Activated CD4-positive, alpha-beta T cell treated with anti-CD3 and anti-CD28 coated beads, Interleukin-2, amount 10 ng/mL, durations not matched to agents 24 days and 14 days (primary cell): ENCODE measurements at places on chromosomes 5 and 9. TPM values are rescaled to one million over a fixed set of nuclear protein-coding genes. Genes with fewer than 3 reads are reported as not detected.

GRCh38 chr9:18768951-18769622 lies 263.9 kb downstream of the SAXO1 start:
- H3K27ac ChIP-seq: no peak overlapping the region
- no peaks in the 10 kb centered on the region for H3K4me1 ChIP-seq
- no peak overlapping the region for H3K4me3 ChIP-seq
- DNase-seq: no peak

DNA sequence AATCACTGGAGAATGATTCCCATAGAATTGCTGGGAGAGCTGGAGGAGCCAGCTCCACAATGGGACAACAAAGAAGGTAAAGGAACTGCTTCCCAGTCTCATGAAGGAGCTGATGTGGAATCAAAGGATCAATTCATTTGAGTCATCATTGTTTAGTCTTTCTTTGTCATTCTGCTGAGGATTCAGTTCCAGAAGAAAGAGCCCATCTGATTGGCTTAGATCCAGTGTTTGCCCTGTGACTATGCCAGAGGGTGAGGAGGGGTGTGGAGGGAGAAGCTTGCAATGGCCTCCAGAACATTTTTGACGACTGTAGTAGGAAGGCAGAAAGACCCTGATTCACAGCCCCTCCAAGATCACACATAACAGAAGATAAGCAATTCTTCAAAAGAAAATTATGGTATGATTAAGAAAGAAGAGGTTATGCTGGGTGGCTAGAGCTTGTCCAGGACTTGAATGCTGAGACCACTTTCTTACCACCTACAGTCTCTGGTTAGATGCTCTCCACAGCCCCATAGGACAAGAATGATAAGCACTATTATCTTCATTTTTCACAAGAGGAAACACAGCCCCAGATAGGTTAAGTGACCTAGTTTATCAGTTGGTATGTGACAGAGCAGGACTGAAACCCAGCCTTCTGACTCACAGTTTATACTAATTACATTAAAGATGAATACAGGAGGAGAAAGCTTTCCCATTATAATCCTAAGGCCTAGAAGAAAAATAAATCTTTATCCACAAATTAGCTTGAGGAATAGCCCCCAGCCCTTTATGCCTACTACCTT lies 363.1 kb downstream of the PRELID2 start:
- no peaks in the 10 kb centered on the region for H3K36me3 ChIP-seq
- DNase-seq: no peak
- H3K27ac ChIP-seq: no peak overlapping the region
- no peak overlapping the region for H3K4me3 ChIP-seq
- H3K4me1 ChIP-seq: no peaks in the 10 kb centered on the region
- H3K27me3 ChIP-seq: no peaks in the 10 kb centered on the region

- DNase-seq: no peak
- H3K4me1 ChIP-seq: peaks cover 8% of the 10 kb centered on the region
- peaks cover 33% of the 10 kb centered on the region for H3K36me3 ChIP-seq
- no peak overlapping the region for H3K27ac ChIP-seq
- no peak overlapping the region for H3K4me3 ChIP-seq
Measured at GRCh38 chr9:96486386-96487028, 36.5 kb downstream of the HABP4 start.

- DNase-seq: no peak
- H3K36me3 ChIP-seq: no peaks in the 10 kb centered on the region
- H3K27me3 ChIP-seq: no peaks in the 10 kb centered on the region
- no peak overlapping the region for H3K27ac ChIP-seq
- no peak overlapping the region for H3K4me3 ChIP-seq
Measured at GRCh38 chr5:68562308-68562707, 346.8 kb downstream of the PIK3R1 start.

The OSTF1 gene
- 41.5 and 42.4 TPM in 2 replicates for total RNA-seq

- no peak overlapping the region for H3K27ac ChIP-seq
- DNase-seq: no peak
- H3K4me3 ChIP-seq: no peak overlapping the region
- H3K4me1 ChIP-seq: no peaks in the 10 kb centered on the region
- H3K27me3 ChIP-seq: no peaks in the 10 kb centered on the region
Measured at GRCh38 chr9:102795532-102795931, 199.6 kb upstream of the CYLC2 start.

GRCh38 chr9:98007251-98007928 lies 24.2 kb downstream of the ANP32B start:
- peaks cover 77% of the 10 kb centered on the region for H3K36me3 ChIP-seq
- no peak for DNase-seq
- H3K4me1 ChIP-seq: peaks cover 29% of the 10 kb centered on the region
- H3K27ac ChIP-seq: peak overlapping the region; percentile 73
- H3K4me3 ChIP-seq: no peak overlapping the region
- H3K27me3 ChIP-seq: no peaks in the 10 kb centered on the region

DNA sequence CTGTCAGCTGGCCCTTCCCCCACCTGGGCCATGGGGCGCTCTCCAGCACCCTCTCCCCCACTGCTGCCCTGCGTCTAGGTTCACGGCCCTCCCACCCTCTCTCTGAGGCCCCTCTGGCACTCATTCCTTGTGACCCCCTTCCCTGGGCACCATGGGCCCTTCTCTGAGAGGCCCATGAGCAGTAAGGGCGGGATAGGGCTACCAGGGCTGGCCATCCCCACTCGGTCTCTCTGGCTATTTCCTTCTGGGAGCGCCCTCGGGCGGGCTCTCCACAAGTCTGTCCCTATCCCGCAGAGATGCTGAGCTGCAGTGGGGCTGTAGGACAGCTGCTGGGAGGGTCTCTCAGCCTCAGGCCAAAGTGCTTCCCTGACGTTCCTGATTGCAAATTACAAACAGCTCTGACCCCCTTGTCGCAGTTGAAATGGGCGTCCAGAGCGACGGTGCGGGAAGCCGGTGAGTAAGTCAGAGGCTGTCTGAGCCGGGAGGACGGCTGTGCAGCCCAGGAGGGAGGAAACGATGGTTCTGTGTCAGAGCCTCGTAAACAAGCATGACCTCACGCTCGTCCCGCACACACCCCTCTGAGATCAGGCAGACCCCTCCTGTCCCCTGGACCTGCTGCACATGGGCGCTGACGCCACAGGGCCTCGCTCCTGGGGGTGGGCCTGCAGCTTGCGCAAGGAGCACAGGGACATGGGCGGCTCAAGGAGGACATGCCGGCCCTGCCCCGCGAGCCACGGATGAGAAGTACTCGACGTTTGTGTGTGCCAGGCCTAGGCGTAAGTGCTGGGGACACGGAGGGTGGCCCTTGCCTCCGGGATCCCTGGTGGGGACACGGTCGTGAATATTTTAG lies 36.3 kb upstream of the GFPT2 start:
- H3K4me1 ChIP-seq: no peaks in the 10 kb centered on the region
- H3K4me3 ChIP-seq: no peak overlapping the region
- DNase-seq: no peak
- H3K27ac ChIP-seq: no peak overlapping the region

The CDK5RAP2 gene
- 69.3 and 70.0 TPM in 2 replicates for total RNA-seq

- H3K27ac ChIP-seq: no peak overlapping the region
- peak overlapping the region; percentile 27 for H3K4me3 ChIP-seq
- peaks cover 9% of the 10 kb centered on the region for H3K4me1 ChIP-seq
- H3K36me3 ChIP-seq: no peaks in the 10 kb centered on the region
- H3K27me3 ChIP-seq: no peaks in the 10 kb centered on the region
Measured at GRCh38 chr5:154714266-154714986, 40.8 kb upstream of the LARP1 start.

DNA sequence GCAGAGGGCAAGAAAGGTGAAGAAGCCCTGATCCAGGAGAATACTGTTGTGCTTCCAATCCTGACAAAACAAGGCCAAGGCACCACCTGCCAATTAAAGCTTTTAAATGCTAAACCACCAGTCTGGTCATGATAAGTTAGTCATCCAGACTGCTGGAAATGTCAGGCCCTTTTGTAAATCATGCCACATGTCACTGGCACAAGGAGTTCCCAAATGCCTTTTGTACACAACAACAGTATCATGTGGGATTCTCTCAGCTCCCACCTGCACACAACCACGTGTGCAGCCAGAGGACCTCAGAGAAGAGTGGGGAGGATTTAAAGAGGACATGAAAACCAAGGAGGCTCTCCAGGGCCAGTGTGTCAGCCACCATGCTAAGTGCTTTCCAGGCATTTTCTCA lies 99.3 kb downstream of the CDK5RAP2 start:
- H3K27me3 ChIP-seq: no peaks in the 10 kb centered on the region
- DNase-seq: no peak
- no peak overlapping the region for H3K4me3 ChIP-seq
- H3K36me3 ChIP-seq: peaks cover 39% of the 10 kb centered on the region
- H3K27ac ChIP-seq: peak overlapping the region; percentile 34

DNA sequence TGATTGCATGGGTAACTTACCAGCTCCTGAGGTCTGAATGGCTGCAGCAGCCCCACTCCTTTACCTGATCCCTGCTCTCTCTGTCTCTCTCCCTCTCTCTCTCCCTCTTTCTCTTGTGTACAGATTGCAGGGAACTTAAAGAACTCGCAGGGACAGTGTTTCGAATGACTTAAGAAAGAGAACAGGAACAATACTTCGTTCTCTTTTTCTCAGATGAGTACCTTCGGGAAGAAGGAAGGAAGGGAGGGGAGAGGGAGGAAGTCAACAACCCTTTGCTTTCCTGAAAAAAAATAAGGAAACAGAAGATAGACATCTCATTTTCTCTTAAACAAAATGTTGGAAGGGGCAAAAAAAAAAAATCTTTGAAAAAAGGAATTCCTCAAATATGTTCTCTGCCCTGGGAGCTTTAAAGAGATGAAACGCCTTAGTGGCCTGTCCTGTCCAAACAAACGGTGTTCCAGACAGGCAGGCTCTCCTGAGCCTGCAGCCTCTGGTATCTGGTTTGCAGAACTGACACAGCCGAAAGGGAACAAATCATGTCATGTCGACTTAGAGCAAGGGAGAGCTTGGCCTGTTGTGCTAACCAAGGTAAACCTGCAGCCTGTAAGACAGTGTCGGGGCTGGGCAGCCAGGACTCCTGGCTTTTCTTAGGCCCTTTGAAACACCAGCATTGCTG lies at the start of gene ZNF366:
TSS of gene ZNF366 (minus strand) at position 180 of the 676 bp plus-strand sequence. CDS start 45,914 bp downstream, outside the sequence.
- H3K4me1 ChIP-seq: peaks cover 3% of the 10 kb centered on the region
- H3K36me3 ChIP-seq: no peaks in the 10 kb centered on the region
- no peak within 1 kb of the TSS for H3K27ac ChIP-seq
- peaks cover 19% of the 10 kb centered on the region for H3K27me3 ChIP-seq
- DNase-seq: no peak

GRCh38 chr9:82621447-82621846 lies 441.5 kb downstream of the RASEF start:
- DNase-seq: no peak
- no peaks in the 10 kb centered on the region for H3K36me3 ChIP-seq
- H3K4me3 ChIP-seq: no peak overlapping the region
- H3K27me3 ChIP-seq: no peaks in the 10 kb centered on the region

GRCh38 chr9:115593587-115594091 lies 475.7 kb upstream of the TNC start:
- DNase-seq: peak; percentile 58
- H3K4me1 ChIP-seq: no peaks in the 10 kb centered on the region
- H3K27ac ChIP-seq: no peak overlapping the region
- no peaks in the 10 kb centered on the region for H3K36me3 ChIP-seq
- H3K4me3 ChIP-seq: no peak overlapping the region

DNA sequence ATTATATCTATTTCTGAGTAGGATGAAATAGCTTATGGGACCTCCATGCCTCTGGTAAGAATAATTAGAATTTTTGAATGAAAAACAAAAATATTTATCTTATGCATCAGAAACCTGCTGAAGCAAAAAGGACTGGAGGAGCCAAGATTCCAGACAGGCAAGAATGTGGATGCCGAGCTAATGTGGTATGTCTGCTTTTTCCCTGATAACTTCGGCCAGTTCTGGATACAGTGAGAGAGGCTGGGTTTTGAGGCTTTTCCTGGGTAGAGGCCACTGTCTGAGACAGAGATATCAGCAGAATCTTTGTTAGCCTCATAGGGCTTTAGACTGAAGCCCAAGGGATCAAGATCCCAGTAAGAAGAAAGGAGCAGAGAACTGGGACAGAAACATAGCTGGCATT lies 5.2 kb upstream of the CTNND2 start:
- H3K4me1 ChIP-seq: no peaks in the 10 kb centered on the region
- H3K36me3 ChIP-seq: no peaks in the 10 kb centered on the region
- peaks cover 16% of the 10 kb centered on the region for H3K27me3 ChIP-seq
- no peak overlapping the region for H3K27ac ChIP-seq
- no peak overlapping the region for H3K4me3 ChIP-seq

- no peaks in the 10 kb centered on the region for H3K4me1 ChIP-seq
- H3K27me3 ChIP-seq: no peaks in the 10 kb centered on the region
Measured at GRCh38 chr9:134944916-134945315, 27.2 kb upstream of the FCN1 start.

The FBP2 gene
- not detected in 2 replicates for total RNA-seq
